ENCODE measurements at places on chromosomes 7 and 10.

DNA sequence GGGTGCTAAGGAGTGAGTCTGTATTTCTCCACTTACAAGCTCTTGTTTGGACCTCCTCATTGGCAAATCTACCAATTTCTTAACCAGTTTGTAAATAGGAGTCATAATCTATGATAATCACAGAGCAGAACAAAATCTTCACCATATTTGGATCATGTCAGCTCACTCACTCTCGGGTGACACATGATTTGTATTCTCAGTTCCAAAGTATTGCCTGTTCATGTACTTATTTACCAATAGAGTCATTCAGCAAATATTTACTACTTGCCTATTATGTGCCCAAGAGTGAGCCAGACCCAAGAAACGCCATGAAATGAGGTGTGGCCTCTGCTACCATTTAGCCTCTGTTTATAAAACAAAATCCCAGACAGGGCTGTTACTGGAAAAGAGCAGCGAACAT lies 114.8 kb downstream of the TSPAN12 start:
- no peak for DNase-seq

- no peak for DNase-seq
Measured at GRCh38 chr7:48505051-48505450, 333.8 kb downstream of the ABCA13 start.

DNA sequence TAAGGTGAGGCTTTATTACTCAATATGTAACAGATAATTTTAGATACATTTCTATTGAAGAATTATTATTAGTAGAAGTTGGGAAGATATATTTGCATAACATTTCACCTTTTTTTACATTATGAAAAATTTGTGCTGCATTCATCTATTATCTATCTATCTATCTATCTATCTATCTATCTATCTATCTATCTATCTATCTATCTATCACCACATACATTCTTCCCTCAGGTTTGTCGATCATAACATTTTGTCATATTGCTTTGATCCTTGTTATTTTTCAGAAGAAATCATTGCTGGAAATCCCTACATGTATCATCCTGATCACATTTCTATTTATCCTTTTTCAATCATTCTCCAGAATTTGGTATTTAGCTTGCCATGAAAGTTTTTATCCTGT lies 49.3 kb upstream of the CALCR start:
- DNase-seq = no peak

GRCh38 chr10:101725296-101726114 lies 30.5 kb upstream of the FBXW4 start:
- no peak for DNase-seq

GRCh38 chr7:48497521-48497920 lies 326.3 kb downstream of the ABCA13 start:
- DNase-seq = no peak

DNA sequence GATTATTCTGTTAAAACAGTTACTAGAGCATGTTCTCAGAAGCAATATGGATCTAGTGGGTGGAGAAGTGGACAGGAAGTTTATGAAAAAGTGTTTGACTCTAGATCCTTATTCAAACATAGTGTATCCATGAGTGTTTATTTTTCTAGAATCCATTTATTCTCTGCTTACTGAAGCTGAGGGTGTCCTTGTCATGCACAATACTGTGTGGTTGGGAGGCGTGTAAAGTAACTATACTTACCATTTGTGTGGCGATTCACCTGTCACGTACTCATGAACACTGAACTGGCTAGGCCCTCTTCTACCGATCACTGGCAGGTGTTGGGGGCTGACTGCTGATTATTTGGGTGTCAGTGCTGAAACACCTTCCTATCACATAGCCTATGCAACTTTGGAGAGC lies 74.0 kb downstream of the POU6F2 start:
- DNase-seq = no peak
